ENCODE measurements at places on chromosomes 5 and 9.
A peak's percentile ranks its signal among the peaks of the same experiment; 100 is the strongest.

- DNase-seq, result no peak
Measured at GRCh38 chr5:147731431-147732290, 50.9 kb downstream of the JAKMIP2 start.

GRCh38 chr5:165224366-165225045 is 1719.1 kb downstream of the MAT2B start:
- DNase-seq, result no peak

DNA sequence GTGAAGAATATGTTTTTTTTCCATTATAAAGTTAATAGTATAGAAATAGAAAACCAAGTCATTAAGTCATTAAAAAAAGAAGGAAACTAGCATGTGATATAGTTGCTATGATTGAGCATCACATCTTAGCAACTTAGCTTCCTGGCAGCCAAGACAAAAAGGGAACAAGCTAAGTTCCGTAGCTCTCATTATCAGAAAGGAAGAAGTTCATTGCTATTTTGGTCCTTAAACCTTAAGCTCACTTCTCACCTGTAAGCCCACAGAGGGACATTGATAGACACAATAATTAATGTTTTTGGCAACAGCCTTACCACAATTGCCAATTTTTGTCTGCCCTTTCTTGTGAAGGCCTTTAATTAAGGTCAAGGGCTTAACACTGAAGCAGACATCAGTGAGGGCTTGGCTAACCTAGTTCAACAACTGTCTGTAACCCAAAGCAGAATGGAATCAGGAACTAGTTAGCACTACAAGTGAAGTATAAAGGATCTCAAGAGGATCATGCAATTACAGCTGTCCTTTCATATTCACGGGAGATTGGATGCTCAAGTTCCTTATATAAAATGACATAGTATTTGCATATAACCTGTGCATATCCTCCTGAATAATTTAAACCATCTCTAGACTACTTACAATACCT is 24.0 kb upstream of the KLF4 start:
- DNase-seq, result no peak

DNA sequence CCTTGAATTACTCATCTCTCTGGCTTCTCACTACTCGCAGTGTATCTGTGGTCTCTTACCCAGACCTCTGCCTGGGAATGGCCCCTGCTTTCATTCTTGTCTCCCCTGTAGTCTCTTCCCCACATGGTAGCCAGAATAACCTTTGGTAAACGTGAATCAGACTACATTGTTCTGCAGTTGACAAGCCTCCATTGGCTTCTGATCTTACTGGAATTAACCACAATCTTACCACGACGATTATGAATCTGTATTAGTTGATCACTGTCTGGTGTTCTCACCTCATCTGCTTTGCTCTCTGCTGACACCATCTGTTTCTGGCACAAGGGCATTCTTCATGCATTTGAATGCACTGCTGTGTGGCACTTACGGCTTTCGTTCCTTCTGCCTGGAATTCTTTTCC is 781.2 kb downstream of the MTRR start:
- no peak for DNase-seq

DNA sequence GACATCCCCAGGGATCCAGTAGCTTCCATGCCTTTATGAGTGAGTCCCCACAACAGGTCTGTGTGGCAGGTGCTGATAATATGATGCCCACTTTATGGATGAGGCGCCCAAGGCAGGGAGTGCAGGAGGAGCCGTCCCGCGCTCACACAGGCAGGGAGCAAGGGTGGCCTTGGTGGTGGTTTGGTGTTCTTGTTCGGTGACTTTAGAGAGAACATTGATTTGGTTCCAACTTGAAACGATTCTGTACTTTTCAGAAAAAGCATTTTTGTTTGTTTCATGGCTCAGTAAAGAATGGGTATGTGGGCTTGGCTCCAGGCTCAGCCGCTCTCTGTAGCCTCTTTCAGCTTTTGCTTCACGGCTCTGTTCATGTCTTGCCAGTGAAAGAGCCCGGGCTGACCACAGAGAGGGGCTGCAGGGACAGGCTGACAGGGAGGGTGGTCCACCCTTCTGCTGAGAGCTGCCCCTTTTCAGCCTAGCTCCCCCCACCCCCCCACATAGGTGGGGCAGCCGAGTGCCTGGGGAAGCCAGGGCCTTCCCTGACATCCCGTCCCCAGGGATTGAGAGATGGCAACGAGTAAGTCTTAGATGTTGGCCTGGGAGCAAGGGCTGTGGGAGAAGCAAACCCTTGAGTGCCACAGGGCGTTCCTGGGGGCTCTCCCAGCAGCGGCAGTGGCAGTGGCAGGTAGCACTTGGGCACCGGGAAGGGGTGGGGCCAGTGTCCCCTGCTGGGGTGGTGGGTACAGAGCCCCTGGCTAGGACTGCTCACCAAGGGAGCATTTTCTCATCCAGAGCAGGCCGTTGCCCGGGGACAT is 28.0 kb downstream of the NCS1 start:
- no peak for DNase-seq

DNA sequence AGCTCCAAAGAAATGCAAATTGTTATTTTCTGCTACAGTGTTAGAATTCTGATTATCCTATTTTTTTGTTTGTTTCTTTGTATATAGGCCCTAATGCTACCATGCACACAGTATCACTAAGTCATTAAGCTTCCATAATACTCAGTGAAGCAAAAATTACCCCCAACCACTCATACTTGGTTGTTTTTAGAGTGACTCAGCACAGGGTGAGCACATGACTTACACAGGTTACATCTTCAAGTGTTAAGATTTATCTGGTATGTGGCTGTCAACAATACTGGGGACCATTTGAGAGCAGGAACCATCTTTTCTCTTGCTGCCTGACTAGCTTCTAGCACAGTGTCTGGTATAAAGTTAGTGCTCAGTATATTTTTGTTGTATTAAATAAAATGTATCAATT is 255.8 kb upstream of the SLC24A2 start:
- DNase-seq, result no peak

DNA sequence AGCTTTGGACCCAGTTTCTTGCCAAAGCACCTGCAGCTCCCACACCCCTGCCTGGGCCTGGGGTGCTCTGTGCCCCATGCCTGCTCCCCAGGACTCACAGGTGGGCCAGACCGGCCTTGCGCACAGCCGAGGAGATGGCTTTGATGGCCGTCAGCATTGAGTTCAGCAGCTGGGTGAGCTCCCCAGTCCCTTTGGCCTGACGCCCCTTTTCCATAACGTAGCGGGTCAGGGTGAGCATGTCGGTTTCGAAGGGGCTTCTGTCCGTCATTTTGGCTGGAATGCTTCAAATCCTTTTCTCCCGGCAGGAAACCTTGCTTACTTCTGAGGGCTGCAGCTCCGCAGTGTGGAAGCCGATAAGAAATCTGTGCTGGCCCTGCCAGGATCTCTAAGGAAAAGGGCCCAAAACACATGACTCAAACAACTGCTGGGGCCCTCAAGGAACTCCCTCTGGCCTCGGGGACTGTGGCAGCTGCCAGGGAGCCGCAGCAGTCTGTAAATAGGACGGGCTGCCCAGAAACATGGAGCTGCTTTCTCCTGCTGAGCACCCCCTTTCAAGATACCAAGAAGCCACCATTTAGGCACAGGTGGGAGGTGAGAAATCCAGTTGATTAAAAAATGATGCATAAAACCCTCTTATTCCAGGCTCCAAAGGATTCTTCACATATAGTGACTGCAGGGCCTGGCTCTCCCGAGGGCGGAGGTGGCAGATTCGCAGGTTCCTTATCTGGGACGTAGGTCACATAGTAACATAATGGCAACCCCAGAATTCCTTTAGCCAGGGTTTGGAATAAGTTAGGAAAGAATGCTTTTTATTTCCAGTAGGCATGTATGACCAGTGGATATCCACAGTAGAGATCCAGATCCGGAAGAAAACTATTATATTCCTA is at the start of gene FBP2:
Gene FBP2, minus strand, starts transcription at position 366 of the 887 bp plus-strand sequence. Its CDS starts 98 bp downstream, at position 268.
- DNase-seq, result no peak

GRCh38 chr9:135239769-135240141 is 152.3 kb downstream of the OLFM1 start:
- DNase-seq, result no peak

- DNase-seq, result peak; percentile 33
Measured at GRCh38 chr5:66757219-66757833, 161.1 kb downstream of the MAST4 start.

GRCh38 chr5:102998224-102998623 is 121.7 kb downstream of the GIN1 start:
- no peak for DNase-seq

DNA sequence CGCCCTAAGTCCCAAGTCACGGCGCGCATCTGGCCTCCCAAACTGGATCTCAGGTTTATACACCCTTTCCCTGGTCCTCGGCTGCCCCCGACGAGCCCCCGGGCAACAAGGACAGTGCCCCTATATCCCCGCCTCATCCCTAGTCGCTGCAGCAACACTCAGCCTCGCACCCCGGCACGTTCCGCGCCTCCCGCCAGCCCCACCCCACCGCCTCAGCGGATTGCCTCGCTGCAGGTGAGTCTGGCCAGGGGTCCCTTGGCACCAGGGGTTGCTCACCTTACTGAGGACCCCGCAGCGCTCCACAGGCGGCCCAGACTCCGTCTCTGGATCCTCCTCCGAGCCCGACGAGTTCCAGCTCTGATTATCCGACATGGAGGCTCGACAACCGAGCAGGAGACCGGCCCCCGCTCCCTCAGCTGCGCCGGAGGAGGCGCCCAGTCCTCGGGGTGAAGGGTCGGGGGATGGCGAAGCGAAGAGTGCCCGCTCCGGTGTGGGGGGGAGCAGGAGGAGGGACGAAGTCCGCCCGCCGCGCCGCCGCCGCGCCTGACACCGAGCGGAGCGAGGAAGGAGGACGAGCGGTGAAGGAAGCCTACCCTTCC is 494 bp downstream of the CERT1 start:
- no peak for DNase-seq

GRCh38 chr5:164433106-164433870 is 927.9 kb downstream of the MAT2B start:
- no peak for DNase-seq

DNA sequence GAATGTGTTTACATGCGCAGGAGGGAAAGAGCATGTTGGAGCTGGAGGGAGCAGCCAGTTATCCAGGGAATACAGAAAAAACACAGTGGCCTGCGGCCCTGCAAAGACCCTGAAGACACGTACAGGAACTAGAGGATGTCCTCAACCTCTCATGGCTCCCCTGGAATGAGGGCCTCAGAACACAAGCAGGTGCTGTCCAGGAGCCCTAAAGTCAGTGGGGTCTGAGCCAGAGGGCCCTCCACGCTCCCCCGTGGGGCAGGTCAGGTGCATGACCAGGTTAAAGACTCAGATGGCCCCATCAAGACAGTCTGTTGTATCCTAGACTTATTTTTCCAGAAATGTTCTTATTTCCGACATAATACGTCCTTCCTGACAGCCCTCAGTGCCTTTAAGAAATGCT is 106.9 kb downstream of the ROR2 start:
- DNase-seq, result no peak

DNA sequence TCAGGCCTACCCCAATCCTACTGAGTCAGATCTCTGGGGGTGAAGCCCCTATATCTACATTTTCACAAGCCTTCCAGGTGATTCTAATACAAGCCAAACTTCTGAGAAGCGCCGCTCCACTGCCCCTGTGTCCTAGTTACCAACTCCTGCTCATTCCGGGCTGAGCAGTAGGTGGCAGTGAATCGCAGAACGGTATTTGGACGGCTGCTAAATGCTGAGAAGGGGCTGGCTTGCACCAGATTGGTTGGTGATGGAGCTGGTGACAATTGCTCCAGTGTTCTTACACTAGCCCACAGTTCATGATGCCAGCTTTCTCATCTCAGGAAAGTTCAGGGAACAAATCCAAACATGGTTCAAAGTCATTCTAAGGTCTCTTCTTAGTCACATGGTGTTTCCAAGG is 31.1 kb upstream of the FGF1 start:
- no peak for DNase-seq

- no peak for DNase-seq
Measured at GRCh38 chr9:19788152-19788551, 685 bp downstream of the SLC24A2 start.

DNA sequence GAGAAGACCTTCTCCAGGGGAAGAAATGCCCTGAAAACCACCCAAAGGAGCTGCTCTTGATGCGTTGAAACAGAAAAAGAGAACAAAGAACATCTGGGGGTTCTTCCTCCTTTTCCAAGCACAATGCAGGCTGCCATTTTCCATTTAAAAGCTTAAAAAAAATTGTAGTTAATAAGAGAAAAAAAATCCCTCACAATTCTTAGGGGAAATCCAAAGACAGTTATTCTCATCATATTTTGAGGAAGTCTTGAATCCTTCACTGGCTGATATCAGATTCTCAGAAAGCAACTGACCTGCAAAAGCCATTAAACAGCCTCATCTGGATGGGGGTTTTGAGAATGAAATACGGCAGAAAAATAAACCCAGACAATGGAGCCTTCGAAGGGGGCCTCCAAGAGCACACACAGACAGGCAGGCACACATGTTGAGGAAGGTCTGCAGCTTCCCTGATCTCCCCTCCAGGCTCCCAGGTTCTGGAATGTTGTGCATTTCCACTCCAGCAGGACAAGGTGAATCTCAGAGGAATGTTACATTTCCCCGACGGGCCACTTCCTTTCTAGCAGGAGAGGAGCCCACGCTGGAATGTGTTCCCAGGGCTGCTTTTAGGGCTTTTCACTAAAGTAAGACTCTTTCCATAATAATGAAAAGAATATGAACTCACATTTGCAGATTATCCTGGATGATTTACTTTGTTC is 159.4 kb upstream of the S1PR3 start:
- no peak for DNase-seq

DNA sequence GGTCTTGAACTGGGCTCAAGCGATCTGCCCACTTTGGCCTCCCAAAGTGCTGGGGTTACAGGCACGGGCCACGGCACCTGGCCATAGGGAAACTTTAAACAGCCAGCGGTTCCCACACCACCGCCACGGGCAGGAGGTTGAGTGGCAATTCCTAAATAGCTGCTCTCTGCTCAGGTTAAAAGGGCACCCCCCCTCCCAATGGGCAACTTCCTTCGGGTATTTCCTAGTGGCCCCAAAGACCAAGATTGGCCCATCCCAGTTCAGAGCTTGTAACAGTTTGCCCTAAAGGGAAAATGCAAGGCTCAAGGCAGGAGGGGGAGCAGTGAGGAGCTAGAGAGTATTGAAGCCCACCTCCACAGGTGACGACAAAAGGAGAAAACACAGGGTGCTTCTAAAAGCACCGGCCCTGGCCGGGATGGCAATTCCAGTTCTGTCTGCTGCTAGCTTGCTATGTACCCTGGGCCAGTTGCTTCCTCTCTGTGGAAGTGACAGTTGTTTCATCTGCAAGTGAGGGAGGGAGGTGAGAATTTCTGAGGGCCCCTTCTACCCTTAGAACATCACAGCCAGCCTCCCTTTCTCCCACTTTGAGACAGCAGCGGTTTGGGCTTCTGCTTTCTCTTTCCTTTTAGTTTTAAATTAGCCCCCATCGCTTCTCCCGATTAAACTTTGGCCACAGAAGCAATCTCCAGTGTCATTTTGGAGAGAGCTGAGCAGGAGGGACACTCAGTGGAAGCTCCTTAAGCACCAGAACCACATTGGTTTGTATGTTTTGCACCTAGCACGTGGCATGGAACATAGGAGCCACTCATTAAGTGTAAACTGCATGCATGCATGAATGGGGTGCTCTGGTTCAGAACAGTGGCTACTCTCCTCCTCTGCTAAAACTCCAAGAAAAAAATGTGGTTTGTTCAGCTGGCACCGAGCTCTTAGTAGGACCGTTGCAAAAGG is 17.3 kb upstream of the TNIP1 start:
- DNase-seq, result no peak
